Activated CD8-positive, alpha-beta memory T cell treated with anti-CD3 and anti-CD28 coated beads for 4 hours (primary cell): ENCODE measurements at places on chromosomes 16 and 17.
A peak's percentile ranks its signal among the peaks of the same experiment; 100 is the strongest.

GRCh38 chr17:57234061-57234738 lies 22.1 kb upstream of the MSI2 start:
- no peak for DNase-seq

GRCh38 chr17:41655611-41656111 lies 31.3 kb upstream of the KRT17 start:
- no peak for DNase-seq

GRCh38 chr17:65022751-65023700 lies 33.5 kb downstream of the GNA13 start:
- DNase-seq: no peak

GRCh38 chr16:81165411-81166097 lies 69.4 kb upstream of the GCSH start:
- DNase-seq: no peak

GRCh38 chr16:11224894-11225676 lies 30.9 kb downstream of the SOCS1 start:
- DNase-seq: peak; percentile 77

GRCh38 chr16:85237817-85238216 lies 125.5 kb upstream of the CIBAR2 start:
- DNase-seq: no peak

- no peak for DNase-seq
Measured at GRCh38 chr17:35801583-35802224, 6.3 kb upstream of the MMP28 start.

DNA sequence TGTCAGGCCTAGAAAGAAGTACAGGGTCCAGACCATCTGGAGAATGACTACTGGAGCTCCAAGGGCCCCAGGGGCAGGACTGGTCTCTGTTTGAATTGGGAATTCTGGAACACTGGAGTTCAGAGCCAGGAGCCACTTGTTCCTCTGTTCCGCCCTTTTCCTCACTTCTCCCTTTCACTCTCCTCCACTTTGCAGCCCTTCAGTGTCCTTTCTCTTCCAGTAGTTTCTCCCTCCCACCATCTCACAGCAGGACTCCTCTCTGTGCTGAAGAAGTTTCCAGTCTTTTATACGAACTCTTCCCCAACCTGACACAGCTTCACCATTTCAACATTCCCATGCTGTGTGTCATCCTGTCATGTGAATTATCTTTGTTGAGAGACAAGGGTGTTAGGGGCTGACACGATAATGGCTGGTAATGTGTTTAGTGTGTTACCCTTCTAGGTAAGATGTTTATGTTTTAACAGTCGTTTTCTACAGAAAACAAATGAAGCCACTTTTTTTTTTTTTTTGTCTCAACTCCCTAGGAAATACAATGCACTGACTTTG lies 180.3 kb upstream of the MYOCD start:
- no peak for DNase-seq

- DNase-seq: no peak
Measured at GRCh38 chr17:83057793-83058265, 21.6 kb upstream of the METRNL start.

- DNase-seq: no peak
Measured at GRCh38 chr16:25109643-25110042, 1.9 kb upstream of the LCMT1 start.

DNA sequence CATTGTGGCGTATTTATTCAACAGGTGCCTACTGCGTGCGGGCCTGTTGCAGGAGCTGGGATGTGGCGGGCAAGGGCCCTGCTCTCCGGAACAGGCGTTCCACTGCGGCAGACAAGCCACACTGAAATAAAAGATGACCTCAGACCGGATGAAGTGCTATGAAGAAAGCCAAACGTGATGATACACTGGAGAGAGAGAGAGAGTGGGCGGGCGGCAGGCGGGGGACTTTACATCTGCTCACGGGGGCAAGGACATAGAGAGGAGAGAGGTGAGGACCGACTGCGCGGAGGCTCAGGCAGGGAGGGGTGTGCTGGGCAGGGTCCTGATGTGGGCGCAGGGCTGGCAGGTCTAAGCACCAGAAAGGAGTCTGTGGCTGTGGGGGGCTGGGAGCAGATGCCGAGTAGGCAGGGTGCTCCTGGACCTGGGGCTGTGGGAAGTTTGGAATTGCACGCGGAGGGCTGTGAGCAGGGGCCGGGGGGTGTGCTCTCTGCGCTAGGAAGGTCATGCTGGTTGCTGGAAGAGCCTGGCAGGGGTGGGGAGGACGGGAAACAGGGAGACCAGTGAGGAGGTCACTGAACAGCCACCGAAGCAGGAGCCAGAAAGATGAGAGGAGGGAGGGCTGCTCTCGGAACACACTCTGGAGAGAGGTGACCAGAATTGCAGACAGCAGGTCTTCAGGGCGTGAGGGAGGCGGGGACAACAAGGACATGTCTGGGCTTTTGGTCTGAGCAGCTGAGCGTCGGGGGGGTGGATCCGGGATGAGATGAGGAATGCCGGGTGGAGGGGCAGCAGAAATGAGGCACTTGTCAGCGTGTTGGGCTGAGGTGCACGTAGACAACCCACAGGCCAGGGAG lies 9.9 kb downstream of the MXRA7 start:
- DNase-seq: no peak

DNA sequence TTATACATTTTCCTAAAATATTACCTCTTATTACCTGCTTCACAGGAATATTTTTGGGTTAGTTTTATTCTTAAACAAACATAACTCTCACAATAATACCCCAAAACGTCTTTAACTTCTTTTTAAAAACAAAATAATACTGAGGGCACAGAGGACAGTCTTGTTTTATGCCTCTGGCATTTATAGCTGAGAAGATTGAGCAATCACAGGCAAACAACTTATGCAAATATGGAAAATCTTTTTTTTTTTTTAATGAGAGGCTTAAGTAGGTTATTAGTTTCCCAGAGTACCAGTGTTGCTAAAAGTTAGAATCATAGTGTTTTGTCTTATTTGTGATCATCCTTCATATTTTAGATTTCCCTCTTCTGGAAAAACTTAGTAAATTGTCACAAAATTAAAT lies 195.0 kb downstream of the FTO start:
- DNase-seq: no peak

- DNase-seq: no peak
Measured at GRCh38 chr17:32286518-32286900, 20.9 kb downstream of the RHBDL3 start.

GRCh38 chr16:57238682-57239081 lies 6.4 kb upstream of the ARL2BP start:
- no peak for DNase-seq

- peak; percentile 34 for DNase-seq
Measured at GRCh38 chr16:1378804-1379303, 27.1 kb downstream of the GNPTG start.

DNA sequence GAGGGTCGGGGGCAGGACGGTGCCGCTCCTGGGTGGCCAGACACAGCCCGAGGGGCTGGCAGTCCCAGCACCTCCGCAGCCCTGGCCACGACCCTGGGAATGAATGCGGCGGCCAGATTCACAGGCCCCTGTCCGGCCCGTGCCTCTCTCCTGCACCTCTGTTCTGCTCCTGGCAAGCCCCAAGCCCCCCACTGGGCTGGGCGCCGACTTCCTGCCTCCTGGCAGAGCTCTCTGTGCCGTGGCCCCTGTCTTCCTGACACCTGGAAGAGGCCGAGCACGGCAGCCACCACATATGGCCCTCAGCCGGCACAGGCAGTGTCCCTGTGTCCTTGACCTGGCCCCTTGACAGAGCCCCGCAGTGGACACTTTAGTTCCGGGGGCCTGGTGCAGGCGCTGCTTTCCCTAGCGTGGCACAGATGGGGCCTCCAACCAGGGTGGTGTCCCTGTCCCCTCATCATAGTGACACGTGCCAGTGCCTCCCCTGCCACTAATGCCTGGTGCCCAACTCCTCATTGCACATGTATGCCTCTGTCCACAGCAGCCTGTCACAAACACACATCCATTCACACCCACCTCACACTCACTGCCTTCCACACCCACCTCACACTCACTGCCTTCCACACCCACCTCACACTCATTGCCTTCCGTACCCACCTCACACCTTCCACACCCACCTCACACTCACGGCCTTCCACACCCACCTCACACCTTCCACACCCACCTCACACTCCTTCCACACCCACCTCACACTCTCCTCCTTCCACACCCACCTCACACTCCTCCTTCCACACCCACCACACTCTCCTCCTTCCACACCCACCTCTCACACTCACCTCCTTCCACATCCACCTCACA lies 110.6 kb upstream of the PLCG2 start:
- DNase-seq: no peak

GRCh38 chr16:9072806-9073341 lies 18.6 kb upstream of the HAPSTR1 start:
- no peak for DNase-seq
